ENCODE measurements at places on chromosomes 1 and 21.
A peak's percentile ranks its signal among the peaks of the same experiment; 100 is the strongest.

- DNase-seq = no peak
Measured at GRCh38 chr1:108799001-108799400, 52.5 kb downstream of the STXBP3 start.

GRCh38 chr1:231583376-231583775, 43.2 kb upstream of the DISC1 start:
- DNase-seq = no peak

DNA sequence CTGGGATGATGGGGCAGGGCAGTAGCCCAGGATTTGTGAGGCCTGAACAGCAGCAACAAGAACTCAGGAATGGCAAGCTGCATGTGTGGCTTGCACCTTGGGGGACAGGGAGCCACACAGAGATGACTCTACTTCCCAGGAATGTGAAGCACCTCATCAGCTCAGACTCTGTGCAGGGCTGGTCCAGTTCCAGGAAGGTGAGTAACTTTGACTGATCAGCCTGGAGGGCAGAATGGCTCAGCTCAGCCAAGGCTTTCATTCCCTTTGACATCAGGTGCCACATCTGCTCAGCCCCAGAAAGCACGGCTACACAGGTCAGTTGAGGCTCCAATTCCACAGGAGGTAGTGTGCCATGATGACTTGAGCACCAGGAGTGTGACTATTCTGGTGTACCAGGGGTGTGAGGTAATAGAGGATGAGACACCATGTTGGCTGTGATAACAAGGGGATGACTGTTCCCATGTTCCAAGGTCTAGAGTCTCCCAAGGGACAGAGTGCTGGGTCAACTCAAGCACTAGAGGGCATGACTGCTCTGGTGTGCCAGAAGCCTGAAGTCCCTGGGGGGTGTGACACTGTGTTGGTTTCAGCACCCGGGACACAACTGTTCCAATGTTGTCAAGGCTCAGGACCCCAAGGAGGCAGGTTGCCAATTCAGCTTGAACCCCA, 625.8 kb upstream of the ADGRL2 start:
- DNase-seq = no peak

DNA sequence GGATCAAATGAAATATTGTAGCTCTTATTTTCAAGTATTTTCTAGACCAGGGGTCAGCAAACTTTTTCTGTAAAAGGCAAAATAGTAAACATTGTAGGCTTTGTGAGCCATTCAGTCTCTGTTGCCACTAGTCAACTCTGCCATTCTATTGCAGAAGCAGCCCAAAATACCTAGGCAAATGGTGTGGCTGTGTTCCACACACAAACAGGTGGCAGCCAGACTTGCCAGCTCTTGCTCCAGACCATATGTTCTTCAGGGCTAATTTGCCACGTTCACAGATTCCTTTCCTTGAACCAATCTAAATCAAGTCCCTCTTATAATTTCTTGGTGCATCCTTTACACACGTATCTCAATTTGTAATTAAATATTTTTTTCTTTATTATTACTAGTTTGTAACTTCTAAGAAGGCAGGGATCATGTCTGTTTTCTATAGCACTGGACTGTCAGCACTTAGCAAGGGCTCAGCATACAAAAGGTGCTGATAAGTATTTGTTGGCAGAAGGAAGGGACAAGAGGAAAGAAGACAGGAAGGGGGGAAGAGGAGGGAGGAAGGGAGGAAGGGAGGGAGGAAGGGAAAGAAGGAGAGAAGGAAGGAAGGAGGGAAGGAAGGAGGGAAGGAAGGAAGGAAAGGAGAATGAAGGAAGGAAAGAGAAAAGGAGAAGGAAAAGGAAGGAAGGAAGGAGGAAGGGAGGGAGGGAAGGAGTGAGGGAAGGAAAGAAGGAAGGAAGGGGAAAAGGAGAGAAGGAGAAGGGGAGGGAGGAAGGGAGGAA, 106.5 kb upstream of the EDEM3 start:
- DNase-seq = no peak

- DNase-seq = no peak
Measured at GRCh38 chr1:218383051-218383450, 37.9 kb downstream of the TGFB2 start.

- DNase-seq = peak; percentile 73
Measured at GRCh38 chr1:45543581-45544417, 6.8 kb upstream of the AKR1A1 start.

DNA sequence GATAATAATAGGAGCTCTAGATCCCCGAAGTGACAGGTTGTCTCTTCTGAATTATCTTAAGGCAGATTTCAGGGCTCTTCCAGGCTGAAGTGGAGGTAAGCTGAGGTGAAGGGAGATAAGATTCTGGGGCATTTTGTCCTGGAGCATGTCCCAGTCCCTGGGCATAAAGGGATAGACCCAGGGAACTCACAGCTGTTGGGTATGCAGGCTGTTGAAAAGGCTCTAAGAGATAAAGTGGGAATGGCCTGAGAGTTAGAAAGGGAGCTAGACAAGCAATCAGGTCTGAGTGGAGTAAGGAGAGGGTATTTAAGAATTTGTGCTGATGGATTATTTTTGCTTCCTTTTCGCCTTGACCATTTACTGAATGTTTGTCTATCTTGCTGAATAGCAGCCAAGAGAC, 123.7 kb downstream of the NOS1AP start:
- no peak for DNase-seq

DNA sequence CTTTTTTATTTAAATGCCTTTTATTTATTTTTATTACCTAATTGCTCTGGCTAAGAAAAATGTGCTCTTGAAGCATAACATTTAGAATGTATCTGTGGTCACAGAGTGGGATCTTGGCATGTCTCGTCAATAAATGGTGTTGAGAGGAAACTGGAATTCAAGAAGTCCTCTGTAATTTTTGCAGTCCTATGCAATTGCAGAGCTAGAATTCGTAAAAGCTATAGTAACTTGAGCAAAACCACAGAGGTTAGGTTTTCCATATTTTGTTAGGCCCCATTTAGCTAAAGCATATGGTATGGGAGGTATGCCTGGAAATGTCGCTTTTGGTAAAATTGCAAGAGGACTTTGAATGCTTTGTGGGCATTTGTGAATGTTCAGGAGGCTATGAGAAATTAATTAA, 466.7 kb upstream of the NFIA start:
- no peak for DNase-seq

DNA sequence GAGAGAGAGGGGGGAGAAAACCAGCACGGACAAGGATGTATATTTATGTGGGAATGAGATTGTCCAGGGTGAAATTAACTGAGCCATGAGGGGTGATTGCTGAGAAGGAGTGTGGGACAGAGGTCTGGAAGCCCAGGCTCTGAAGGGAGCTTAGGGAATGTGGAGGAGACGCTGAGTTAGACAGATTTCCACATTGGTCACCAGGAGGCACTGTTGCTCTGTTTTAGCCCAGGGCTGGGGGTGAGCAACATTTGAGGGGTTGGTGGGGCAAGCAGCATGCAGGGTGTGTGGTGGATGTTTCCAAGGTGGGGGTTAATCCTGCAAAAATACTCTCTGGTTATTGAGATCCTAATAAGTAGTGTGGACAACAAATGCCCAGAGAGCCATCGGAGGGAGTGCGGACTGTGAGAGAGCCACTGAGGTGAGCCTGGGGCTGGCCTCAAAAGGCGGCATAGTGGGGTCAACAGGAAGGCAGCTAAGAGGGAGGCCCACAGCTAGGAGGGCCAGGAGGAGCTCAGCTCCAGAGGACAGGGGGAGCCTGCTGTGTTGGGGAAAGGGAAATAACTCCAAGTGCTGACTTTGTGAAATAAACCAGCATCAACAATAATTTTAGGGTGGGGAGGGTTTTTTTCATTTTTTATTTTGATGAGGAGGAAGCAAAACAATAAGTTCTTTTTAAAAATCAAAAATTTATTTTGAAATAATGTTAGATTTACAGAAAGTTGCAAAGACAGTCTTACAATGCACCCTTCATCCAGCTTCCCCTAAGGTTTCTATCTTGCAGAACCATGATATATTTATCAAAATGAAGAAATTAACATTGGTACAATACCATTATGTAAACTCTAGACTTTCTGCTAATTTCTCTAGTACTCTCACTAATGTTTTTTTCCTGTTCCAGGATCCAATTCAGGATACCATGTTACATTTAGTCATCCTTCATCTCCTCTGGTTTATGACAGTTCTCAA, 82.8 kb upstream of the CD34 start:
- DNase-seq = no peak

- DNase-seq = no peak
Measured at GRCh38 chr1:59315529-59316463, 18.9 kb downstream of the FGGY start.

GRCh38 chr1:159652506-159652905, 61.9 kb downstream of the CRP start:
- DNase-seq = no peak

DNA sequence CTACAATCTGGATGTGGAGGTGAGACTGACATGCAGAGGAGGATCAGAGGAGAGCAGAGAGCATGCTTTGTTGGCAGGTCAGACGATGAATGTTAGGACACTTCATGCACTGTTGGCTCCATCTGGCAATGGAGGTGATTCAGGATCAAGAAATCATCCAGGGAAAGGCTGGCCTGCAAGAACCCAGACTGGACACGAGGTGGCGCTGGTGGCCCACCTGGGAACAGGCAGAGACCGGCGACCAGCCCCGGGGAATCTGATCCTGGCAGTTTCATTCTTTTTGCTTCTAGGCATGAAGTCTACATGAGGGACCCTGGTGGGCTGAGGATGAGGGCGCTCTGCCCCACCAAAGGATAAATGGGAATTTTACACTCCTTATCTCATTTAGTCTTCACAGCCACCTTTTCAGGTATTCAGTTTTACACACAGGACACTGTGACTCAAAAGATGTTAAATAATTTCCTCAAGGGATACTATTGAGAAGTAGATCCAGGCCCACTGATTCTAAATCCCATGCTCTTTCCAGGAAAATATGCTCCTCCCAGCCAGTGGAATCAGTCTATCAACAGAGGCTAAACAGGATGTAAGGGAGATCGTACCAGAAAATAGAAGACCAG, 26.2 kb upstream of the SCMH1 start:
- peak; percentile 56 for DNase-seq

DNA sequence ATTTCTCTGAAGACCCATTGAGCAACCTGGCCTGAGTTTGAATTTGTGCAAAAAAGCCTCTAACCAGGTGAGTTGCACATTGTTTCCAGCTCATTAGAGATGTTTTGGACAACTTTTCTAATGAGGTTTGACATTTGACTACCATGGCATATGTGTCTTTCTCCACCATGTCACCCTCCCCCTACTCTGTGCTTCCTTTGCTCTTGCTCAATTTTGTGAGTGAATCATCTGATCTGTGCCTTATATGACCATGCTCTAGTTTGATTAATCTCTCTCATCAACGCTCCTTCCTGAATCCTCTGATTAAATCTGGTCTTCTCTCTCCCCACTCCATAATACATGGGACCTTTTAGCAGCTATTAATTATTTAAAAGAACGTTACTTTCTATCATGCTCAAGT, 144.8 kb upstream of the SAMSN1 start:
- no peak for DNase-seq

DNA sequence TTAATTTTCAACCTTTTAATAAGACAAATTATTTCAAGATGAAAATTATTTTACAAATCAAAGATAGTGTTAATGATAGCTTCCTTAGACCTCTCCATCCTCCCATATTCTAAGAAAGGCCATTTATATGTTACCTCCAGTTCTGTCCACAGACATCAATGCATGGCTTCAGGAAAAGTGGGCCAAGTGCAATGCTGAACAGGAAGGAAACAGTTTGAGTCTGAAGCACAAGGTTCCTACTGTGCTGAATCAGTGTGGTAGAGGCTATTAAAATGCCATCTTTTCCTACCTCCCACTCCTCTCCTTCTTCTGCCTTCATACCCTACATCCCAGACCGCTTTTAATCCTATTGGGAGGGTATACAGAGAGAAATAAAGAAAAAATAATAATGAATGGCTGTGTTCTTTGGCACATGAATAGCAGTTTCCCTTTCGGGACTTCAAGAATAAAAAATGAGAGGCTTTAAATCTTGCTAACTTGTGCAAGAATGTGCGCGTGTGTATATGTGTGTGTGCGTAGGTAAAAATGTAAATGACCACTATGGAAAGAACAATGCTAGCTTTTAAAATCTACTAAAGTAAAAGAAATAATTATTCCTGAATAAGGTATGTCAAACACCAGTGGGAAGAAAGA, 62.6 kb upstream of the C1orf105 start:
- DNase-seq = no peak

- DNase-seq = no peak
Measured at GRCh38 chr1:80836505-80836904, 964.2 kb upstream of the ADGRL2 start.

DNA sequence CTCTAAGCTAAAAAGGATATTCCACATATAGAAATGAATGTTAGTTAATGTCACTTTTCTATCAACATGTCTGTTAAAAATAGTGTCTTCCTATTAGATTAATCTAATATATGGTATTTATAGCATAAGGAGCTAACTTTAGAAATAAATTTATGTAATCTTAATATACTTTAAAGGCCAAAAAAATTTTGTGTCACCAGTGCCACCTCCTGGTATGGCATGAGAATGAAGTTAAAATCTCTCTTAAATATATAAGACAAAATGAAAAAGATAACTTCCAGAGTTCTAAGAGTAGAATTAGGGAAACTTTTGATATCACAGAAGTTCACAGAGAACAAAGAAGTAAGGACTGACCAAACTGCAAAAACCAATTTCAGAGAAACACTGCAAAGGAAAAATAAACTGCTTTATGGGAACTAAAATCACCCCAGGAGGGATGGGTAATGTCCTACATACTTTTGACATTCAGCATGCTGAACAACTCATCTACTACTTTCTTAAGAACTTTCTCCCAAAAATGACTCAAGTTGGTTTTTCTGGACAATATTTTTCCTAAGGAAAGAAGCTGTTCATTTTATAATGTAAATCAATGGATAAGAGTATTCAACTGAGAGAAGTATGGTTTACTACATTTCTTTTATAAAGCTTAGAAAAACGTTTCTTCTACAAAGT, 82.8 kb downstream of the TRIM33 start:
- DNase-seq = peak; percentile 17

GRCh38 chr1:177891809-177892208, 78.0 kb downstream of the SEC16B start:
- no peak for DNase-seq

GRCh38 chr1:59132295-59132694, 164.6 kb upstream of the FGGY start:
- no peak for DNase-seq

- no peak for DNase-seq
Measured at GRCh38 chr1:40822890-40823289, 39.3 kb downstream of the CITED4 start.

DNA sequence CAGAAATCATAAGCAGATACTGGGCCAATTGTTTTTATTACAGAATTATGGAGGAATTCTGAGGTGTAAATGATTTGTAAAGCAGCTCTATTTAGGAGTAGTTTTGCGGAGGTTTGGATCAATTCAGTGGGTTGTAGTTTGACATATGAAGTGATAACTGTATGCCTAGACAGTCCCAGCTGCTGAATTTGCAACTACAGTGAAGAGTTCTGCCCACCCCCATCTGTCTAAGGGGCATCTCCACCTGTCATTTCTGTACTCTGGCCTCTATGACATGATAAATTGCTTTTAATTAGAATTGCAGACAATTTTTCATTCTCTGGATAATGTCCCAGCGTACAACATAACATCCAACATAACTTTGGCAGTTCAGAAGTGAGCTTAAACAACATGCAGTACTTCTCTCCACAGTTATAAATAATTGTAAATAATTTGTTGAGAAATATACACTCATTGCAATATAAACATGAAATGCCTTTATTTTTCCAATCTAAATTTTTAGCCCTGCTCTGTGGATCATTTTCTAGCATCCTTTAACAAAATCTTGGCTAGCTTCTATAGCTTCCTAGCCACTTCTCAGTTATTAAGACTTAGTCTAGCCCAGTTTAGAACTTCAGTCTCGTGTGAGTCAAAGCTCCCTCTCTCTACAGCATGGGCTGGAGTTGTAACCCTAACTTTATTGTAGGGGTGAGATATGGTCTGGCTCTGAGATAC, 52.3 kb downstream of the PDE4B start:
- DNase-seq = no peak

Measured in CD4-positive, alpha-beta memory T cell (primary cell).